Skin of body (tissue), 3 donors: ENCODE measurements at places on chromosomes 2 and 18.
A peak's percentile ranks its signal among the peaks of the same experiment; 100 is the strongest.

DNA sequence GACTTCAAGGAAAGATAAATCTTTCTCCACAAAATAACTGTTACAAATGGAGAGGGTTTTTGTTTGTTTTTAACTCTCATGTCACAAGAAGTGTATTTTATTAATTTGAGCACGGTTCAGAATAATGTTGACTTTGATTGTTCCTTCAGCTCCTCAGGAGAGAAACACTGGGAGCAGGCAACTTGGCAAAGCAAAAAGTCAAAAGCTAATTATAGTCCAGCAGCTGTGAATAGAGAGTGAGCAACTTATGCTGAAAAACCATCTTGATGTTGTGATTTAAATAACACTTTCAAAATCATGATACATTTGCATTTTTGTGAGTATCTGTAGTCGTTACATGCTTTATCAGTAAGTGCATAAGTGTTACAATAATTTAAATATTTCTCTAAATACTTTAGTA, 37.5 kb upstream of the TTN start:
- no peak for DNase-seq

DNA sequence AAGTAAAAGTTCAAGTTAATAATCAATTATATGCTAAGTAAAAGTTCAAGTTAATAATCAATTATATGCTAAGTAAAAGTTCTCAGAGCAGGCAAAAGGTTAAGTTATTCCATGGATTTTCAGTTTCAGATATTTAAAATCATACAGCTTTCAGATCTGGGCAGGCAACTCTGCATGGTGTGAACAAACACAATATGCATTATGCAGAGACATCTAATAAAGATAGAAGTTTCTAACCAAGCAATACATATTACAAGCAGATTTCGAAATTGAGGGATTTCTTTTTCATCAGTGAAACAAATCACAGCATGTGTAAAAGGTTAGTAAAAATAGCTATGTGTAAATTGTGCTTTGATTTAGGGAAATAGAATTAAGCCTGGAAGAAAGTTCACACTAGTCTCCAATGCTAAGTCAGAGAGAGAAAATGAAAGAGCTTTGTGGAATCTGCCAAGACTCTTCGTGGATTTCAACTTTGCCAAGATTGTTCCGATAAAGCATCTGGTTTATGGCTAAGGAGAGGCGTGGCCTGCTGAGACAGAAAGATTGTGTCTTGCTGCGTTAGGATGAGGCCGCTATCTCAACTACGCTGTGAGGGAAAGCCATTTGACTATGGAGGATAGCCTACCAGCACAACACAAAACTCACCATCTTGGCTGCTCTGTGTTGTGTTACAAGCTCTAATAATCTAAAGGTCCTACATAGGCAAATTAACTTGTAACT, 60.1 kb upstream of the SLC16A14 start:
- DNase-seq = peak; percentile 74

GRCh38 chr2:172843266-172843582, 107.6 kb downstream of the RAPGEF4 start:
- no peak for DNase-seq

- no peak for DNase-seq
Observed at GRCh38 chr2:113219889-113220641, 46.3 kb downstream of the PSD4 start.

DNA sequence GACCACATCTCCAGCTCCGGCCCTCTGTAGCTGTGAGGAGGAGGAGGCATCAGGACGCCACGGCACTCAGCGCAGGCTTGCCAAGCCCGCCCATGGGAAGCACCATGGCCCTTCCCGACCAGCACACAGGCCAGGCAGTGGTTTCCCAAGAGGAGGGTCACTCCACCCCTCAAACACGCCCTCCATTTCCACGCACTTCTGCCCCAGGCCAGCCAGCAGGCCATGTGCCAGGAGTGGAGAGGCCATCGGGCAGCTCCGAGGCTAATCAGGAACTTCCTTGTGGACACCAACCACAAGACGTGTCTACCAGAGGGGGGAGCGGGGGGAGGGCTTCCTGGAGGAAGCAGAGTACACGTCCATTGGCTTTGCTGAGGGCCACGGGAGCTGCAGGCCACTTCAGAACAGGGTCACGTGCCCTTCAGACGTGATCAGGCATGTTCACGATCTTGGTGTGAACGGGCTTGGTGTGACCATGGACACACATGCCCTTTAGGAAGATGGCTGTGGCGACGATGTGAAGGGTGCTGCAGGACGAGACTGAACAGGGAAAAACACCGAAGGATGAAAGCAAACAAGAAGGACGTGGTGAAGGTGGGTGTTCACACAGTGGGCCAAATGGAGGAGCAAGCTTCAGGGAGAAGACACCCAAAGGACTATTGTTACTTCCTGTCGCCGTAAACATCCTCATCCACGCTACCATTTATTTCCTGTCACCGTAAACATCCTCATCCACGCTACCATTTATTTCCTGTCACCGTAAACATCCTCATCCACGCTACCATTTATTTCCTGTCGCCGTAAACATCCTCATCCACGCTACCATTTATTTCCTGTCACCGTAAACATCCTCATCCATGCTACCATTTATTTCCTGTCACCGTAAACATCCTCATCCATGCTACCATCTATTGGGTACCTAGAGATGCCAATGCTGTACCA, 6.5 kb upstream of the MTERF4 start:
- DNase-seq = no peak

DNA sequence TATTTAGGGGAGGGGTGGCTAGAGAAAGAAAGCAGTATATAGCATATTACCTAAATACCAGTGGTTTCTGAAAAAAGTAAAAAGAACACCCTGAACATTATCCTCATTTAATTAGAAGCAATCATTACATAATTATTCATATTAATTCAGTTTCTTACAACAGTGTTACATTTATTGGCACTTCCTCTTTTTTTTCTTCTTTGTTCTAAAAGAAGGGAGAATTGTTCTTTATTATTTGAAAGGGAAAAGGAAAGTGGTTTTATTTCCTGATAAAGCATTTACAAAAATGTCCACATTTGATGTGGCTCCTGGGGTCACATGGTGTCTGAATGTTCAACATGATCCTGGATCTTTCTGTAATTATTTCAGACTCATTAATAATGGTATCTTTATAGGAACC, 254.9 kb upstream of the ZEB2 start:
- DNase-seq = no peak

DNA sequence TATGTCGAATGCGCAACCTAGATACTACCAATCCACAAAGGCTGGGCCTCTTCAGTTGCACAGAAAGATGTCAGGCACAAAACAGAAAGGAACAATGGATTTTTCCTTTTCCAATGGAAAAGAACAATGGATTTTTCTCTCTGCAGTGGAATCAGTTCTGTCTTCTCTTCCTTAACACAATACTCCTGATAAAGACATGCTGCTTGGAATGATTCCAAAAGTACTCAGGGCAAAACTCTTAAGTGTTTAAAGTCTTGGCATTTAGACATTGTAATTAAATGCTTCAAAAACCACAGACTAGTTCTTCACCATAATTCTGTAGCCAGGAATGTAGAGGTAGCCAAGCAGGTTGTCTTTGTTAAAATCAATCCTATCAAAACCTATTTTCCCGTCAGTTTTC, 46.7 kb upstream of the FLACC1 start:
- no peak for DNase-seq

- DNase-seq = no peak
Observed at GRCh38 chr2:142992840-142993239, 115.4 kb downstream of the KYNU start.

- no peak for DNase-seq
Observed at GRCh38 chr18:78396077-78396476, 583.5 kb upstream of the SALL3 start.

GRCh38 chr2:181145645-181146044, 165.2 kb downstream of the UBE2E3 start:
- no peak for DNase-seq

GRCh38 chr2:181066333-181066732, 85.9 kb downstream of the UBE2E3 start:
- no peak for DNase-seq

DNA sequence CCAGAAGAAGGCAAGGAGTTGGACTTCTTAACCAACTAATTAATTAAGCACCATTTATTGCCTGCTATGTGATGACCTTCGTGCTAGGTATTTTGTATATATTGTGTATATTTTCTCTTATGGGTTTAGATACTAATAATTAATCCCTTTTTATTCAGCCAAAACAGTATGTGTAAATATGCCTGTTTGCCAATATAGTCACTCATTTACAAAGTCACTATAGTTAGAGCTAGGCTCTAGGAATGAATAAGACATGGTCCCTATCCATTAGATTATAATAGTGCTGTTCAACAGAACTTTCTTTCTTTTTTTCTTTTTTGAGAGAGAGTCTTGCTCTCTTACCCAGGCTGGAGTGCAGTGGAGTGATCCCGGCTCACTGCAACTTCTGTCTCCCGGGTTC, 51.4 kb downstream of the GREB1L start:
- DNase-seq = no peak

DNA sequence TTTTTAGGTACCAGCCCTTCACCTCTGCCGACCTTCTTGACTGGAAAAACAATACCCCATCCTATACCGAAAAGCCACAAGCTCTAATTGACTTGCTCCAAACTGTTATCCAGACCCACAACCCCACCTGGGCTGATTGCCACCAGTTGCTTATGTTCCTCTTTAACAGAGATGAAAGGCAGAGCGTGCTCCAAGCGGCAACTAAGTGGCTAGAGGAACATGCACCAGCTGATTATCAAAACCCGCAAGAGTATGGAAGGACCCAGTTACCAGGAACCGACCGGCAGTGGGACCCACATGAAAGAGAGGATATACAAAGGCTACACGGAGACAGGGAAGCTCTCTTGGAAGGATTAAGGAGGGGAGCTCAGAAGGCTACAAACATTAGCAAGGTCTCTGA, 86.1 kb upstream of the TANC1 start:
- no peak for DNase-seq

- DNase-seq = no peak
Observed at GRCh38 chr2:39521876-39522517, 84.9 kb upstream of the MAP4K3 start.

DNA sequence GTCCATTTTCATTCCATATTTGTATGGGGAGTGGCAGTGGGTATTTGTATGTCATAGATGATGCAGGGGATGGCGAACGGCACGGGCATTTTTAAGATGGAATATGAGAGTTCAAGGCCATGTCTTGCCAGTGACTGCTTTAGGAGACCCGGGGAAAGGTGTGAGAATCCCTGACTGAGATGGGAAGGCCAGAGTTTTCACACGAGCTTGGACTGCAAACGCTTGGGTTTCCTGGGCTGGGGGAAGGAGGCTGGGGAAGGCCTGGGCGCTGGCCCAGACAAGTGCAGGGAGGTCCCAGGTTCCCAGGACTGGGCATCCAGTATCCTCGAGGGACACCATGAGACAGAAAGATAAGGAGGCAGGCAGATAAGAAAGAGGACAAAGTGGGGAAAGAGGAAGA, 35.2 kb downstream of the CNGA3 start:
- no peak for DNase-seq

GRCh38 chr2:58680755-58681310, 439.7 kb upstream of the FANCL start:
- no peak for DNase-seq

DNA sequence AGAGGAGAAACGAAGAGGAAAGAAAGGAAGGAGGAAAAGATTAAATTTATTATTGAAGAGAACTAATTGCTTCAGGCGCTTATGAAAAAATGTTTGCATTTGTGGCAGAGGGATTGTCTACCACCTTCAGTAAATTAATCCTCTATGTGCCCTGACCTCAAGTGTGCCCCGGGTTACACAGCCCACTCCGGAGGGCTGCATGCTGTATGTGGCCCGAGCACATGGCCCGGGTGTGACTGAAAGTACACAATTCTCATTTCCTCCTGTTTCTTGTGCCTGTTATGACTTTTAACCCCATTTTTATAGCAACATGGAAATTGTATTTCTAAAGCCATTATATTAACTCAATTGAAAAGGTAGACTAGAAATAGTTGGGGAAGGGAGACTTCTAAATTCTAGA, 38.8 kb downstream of the ZEB2 start:
- no peak for DNase-seq

DNA sequence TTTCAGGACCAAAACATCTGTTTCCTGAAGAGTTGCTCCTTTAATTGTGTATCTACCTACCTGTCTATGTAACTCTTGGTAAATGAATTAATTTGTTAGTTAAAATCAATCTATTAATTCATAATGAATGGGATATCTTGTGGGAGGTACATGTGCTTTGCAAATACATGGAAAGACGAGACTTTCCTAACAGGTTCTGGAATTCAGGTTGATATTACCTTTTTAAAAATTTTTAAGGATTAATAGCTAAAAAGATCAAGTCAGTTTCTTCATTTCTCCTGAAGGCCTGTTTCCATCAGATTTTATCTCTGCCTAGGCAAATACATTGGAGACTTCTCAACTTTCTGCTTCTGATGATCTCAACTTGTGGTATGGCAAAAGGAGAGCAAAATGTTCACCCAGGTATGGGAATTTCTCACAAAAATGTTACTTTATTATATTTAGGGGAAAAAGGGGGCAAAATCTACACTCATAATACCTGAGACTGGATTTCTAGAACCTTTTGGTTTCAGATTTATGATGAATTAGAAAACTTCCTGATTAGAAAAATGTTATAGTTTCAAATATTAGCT, 7.4 kb downstream of the TFPI start:
- DNase-seq = no peak
